ENCODE measurements at places on chromosomes 12 and 14.
A peak's percentile ranks its signal among the peaks of the same experiment; 100 is the strongest.

DNA sequence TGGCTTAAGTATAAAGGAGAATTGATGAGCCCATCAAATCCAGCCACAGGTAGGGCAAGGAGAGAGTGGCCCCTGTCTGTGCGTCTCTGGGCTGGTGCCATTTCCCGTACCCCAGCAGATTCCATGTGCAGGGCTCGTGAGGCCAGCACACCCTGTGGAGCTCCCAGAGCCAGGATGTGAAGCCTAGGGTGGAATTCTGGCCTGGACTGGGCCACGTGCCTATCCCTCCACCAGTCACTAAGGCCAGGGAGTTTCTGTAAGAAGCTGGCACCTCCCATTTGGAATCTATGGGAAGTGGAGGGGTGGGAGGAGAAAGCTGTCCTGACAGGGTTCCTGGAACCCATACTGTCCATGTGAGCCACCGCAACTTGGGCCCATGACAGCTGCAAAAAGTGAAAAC lies 148.5 kb downstream of the FOXN3 start:
- no peak for DNase-seq

DNA sequence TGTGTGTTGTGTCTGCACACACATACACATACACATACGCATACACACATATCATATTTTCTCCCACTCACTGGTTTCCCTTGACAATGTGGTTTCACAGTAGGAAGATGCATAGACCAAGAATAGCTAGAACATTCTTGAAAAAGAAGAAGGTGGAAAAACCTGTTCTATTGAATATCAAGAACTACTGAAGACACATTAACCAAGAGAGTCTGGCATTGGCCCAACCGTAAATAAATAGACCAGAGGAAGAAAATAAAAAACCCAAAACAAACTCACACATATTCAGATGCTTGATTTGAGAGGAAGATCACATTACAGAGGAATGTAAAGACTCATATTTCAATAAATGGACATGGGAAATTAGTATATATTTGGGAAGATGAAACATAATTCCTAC lies 311.3 kb downstream of the FOXG1 start:
- DNase-seq, result no peak

DNA sequence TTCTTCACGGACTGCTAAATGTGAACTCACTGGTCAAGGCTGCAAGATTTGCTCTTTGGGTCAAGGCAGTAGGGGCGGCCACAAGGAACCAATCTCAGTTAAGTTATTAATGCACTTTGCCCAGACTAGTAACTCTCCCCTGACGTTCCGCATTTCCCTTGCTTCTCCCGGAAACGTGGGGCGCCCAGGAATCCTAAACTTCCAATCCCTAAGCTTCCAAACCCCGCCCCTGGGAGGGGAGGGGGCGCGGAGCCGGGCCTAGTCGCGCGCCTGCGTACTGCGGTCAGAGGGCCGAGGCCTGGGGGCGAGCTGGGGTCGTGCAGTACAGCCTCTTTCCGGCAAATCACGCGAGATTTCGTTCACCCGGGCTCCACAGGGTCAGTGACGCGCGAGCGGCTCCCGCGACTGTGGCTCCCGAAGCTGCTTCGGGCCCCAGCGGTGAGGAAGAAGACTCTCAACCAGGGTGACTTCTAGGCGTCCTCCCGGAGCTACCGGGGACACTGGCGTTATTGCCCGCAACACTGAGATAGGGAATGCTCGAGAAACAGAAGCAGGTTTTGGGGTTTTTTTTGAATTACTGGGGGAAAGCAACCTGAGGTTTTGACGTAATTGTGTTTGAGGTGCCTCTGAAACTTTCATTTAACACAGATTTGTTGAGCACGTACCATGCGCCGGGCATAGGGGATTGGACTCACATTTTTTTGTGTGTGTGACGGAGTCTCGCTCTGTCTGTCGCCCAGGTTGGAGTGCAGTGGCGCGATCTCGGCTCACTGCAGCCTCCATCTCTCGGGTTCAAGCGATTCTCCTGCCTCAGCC lies at the start of gene PTGR2:
Gene PTGR2 (plus strand): TSS at position 265 of the 816 bp plus-strand sequence. CDS start 7,032 bp downstream, outside the sequence.
- peak; percentile 94 for DNase-seq

GRCh38 chr14:103899316-103899715 lies 28.9 kb upstream of the TDRD9 start:
- DNase-seq, result no peak

DNA sequence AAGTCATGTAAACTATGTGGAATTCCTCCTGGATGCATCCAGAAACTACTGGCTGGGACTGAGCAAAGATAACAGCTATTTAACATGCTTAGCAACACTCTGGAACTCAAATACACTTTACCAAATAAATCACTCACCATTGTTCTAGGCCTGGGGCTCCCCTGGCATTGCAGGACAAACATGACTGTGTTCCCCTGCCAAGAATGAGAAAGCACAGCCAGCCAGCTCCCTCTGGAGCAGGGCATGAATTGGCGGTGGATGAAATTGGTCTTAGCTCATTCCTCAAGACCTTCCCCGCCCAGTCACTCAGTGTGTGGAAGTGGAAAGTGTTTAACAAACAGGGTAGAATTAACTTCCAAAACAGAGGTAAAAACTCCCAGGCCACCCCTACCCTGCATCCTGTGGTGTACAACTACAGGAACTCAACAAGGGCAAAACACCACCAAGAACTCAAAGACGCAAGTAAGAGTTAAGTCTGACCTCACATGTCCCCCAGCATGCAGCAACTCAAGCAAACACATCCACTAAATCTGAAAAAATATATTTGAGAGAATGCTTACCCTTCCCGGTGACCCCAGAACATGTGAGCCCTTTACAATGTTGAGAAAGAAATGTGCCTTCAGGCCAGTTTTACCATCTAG lies 58.4 kb upstream of the BDKRB2 start:
- DNase-seq, result no peak

- no peak for DNase-seq
These were observed 2.9 kb downstream of the TMEM121 start for GRCh38 chr14:105529319-105529568.

DNA sequence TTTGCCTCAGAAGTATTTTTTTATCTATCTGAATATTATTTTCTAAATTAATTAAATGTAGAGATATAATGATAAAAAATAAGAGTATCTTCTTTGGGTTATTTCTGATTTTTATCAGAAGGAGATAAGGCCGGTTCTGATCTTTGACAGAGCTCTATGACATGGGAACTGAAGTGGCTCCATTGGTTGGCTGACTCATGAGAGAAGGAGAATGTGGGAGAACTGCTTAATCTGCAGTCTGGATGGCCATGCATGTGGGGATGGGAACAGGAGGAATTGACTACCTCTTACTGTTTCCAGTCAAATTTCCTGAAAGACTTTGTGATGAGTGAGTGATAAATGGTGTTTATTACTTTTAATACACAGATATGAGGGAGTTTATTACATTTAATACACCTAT lies 155.8 kb upstream of the ATP2B1 start:
- DNase-seq, result no peak

DNA sequence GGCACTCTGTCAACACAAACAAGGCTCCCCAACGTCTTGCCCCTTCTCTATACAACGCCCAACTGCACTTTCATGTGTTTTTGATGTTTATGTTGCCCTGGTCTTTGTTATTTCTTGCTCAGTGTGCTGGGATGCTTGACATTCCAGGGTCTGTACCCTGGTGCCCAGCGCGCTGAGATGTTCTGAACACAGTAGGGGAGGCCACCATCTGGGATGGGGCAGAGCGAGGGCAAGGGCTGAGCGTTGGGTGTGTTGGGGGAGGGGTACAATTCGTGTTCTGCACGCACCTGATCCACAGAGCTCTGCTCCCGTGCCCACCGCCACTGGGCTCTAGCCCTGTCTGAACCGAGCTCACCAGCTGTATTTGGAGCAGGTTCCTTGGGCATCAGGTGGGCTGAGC lies 52.9 kb downstream of the ISCA2 start:
- DNase-seq, result no peak

DNA sequence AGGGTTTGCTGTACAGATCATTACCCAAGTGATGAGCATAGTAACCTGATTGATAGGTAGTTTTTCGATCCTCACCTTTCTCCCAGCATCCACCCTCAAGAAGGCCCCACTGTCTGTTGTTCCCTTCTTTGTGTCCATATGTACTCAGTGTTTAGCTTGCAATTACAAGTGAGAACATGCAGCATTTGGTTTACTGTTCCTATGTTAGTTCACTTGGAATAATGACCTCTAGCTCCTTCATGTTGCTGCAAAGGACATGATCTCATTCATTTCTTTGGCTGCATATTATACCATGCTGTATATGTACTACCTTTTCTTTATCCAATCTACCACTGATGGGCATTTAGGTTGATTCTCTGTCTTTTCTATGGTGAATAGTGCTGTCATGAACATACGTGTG lies 181.6 kb upstream of the FOXG1 start:
- DNase-seq, result no peak

DNA sequence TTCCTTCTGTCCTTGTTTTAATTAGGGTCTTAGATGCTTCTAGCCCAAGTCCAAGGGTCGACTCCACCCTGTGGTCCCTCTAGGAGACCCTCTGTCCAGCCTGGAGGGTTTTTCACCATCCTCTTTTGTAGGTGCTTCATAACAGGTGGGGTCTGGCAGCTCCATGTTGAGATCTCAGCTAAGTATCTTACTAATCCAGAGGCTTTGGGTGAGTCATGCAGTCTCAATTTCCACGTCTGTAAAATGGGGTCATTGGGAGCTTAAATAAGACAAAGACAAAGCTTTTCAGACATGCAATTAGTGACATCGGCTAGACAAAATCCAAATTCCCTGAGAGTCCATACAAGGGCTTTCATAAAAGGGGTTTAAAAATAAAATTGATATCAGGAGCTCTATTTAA lies 3.2 kb downstream of the HSPB8 start:
- DNase-seq, result no peak

DNA sequence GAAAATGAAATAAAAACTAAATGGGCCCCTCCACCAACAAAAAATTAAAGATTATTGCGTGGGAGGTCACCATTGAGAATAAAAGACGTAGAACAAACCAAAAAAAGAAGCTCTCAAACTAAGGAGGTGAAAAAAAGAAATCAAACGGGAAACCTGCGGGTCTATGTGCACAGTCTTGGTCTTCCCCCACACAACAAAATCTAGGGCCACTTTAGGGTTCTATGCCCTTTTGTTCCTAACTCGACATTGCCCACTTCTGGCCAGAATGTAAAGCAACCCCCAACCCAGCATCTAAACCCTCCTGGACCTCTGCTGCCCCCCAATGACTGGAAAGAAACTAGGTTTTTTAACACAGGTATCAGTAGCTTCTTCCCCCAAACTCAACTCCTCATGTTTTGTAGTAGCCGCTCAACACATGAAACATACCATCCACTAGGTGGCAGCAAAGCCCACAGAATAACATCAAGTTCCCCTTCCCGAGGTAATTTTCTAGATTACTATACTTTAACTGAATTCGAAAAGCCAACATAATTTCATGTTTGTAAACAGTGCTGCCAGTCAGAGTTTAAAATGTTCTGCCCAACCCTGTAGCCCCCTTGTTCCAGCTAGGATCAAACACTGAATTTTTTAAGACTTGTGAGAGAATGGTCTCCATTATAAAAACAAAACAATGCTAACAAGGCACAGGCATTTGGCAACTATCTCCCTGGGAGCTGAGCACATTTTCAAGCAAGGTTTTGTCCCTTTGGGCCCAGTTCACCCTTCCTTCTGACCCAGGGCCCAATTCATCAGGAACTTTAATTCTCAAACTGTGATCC lies 18.7 kb downstream of the DAD1 start:
- DNase-seq, result peak; percentile 89

DNA sequence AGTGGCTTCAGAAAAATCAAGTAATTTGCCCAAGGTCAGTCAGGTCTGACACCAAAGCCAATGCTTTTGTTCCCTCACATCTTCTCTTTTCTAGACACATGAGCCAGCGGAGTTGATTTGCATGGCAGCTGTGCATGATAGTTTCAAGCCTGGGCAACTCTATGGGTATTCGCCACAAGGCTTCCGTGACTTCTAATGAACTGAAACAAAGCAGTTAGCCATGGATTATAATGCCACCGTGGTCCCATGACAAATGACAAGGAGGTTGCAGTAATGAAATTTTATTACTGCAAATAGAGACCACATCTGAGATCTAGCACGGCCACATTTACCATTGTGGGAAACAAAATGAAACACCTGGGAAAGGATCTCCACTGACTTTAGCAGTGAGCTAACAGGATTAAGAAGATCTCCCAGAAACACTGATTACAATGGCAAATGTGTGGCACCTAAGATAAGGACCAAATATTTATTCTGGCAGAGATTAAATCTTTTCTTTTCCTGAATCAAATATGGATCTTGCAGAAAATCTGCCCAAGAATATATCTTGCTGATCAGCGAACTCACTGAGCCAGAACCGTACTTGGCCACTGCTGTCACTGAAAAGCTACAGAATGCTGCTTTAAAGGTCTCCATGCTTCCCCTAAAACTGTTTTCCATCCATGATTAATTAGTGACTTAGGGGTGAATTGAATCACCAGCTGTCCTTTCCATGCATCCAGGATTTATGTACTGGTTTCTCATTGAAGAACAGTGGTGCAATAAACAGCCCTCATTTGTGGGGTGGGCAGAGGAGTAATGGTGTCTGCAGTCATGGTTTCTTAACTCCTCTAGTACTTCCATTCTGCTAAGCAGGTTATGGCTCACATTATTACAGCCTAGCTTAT lies 551.0 kb downstream of the DIO2 start:
- no peak for DNase-seq

DNA sequence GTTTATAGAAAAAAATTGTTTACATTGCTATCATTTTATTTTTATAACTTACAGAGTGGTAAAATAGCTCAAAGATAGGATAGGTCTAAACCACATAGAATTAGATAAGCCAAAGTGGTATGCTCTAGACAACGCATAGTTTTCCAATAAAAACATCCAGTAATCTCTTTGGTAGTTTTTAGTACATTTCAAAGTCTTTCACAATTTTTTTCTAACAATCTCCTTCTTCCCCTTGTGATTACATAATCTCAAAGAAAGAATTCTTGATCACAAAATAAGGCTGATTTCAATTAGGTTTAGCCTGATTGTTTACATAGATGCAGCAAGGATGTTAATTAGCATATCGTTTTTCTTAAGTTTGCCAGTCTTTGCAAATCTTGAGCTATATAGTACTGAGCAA lies 460.0 kb downstream of the FUT8 start:
- no peak for DNase-seq

DNA sequence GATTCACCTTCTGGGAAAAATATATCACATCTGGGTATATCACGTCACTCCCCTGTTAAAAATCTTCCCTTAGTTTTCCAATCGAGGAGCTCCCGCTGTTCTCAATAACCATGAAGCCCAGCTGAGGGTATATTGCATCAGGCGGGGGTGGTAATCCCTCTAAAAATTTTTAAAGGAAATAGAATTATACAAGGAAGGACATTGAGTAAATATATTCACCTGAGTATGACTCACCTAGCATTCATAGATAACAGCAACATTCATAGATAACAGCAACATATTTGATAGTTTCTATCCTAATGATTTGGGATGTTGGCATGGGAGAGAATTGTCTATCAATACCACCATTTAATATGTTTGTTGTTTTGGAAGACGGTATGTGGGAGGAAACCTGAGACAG lies 473.6 kb downstream of the RMST start:
- no peak for DNase-seq

DNA sequence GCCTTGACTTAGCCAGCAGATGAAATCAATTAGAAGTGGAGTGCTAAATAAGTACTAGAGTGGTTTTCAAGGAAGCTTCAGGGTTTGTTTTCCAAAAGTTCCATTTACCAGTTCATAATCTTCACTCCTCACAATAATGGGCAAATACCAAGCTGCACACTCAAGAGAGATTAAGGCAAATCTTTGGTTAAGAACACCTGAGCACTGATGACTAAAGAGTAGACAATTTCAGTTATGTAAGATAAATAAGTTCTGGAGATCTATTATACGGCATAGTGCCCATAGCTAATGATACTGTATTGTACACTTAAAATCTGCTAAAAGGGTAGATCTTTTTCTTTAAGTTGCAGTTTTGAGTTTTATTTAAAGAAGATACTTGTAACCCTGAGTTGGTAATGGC lies 125.0 kb downstream of the ARMH4 start:
- no peak for DNase-seq

Measured in activated CD4-positive, alpha-beta T cell treated with anti-CD3 and anti-CD28 coated beads for 36 hours (primary cell).